ENCODE measurements at places on chromosomes 5 and 9. TPM values are rescaled to one million over a fixed set of nuclear protein-coding genes. Genes with fewer than 3 reads are reported as not detected.

The PCDHA8 gene
- not detected for total RNA-seq

The TPPP gene
- 35.2 TPM for total RNA-seq

DNA sequence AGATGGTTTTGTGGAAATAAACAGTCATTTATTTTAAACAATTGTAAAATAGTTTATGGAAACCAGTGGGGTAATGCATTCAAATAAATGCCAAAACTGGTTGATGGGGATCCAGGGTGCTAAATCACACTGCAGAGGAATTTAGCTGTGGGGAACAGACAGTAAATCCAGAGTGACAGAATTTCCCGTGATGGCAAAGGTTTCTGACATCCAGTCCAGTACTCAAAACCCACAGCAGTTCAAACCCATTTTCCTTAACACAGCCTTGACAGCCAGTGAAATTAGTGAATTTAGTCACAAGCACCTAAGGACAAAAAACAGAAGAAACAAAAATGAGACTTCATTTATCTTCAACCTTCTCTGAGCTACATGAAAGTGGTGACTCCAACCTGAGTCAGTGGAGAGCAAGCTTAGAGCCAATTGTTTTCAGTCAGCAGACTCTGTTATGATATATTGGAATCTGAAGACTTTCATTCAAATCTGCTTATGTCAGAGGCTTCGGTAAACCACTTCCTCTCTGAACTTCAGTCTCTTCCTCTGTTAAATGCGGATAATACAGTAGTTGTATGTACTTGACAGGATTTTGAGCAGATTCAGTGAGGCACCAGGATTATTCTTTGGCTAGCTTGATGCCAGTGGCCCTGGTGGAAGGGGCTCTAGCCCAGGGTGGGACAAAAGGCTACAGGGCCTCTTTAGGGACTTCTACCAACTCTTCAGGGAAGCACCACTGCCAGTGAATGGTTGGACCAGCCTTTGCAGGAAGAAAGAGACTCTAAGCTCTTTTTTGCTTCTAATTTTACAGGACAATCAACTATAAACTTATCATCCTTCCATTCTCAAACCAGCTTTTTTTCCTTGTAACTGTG is 185.3 kb downstream of the MAPKAP1 start:
- no peak for DNase-seq

GRCh38 chr9:13787234-13787833 is 507.8 kb upstream of the MPDZ start:
- DNase-seq, result peak; percentile 82

DNA sequence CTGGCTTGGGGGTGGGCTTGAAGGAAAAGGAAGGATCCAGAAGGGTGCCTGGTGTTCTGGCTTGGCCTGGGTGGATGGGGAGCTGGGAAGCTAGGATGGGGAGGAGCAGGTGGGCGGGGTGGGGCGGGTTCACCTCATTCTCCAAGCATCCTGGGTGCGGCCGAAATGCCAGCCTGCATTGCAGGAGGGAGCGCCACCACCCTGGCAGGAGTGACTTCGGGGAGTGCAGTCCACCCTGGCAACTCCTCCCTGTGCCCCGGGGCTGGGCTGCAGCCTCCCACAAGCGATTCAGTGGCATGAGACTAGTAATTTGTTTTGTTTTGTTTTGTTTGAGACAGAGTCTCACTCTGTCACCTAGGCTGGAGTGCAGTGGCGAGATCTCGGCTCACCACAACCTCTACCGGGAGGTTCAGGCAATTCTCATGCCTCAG is 5.5 kb downstream of the TTC16 start:
- DNase-seq, result no peak

- DNase-seq, result peak; percentile 50
Measured at GRCh38 chr9:133117271-133118178, 3.5 kb downstream of the RALGDS start.
